Bladder microvascular endothelial cell (primary cell): ENCODE measurements at places on chromosomes 5 and 9. TPM values are rescaled to one million over a fixed set of nuclear protein-coding genes. Genes with fewer than 3 reads are reported as not detected.

The IFNA13 gene
- total RNA-seq = not detected in 2 replicates

The TMEM174 gene
- total RNA-seq = not detected in 2 replicates

The AQP3 gene
- total RNA-seq = 0.57 and 1.3 TPM in 2 replicates

The GFI1B gene
- total RNA-seq = not detected in 2 replicates

The TNFSF8 gene
- total RNA-seq = not detected in 2 replicates

The HAPLN1 gene
- total RNA-seq = under 0.01 TPM in 1 of 2 replicates, not detected in the other

The TAF1L gene
- under 0.01 TPM in 1 of 2 replicates, not detected in the other for total RNA-seq

The ADAMTS13 gene
- total RNA-seq = 0.49 and 3.0 TPM in 2 replicates

The PCDHGB1 gene
- total RNA-seq = 0.65 and 2.8 TPM in 2 replicates

The CDK5RAP2 gene
- total RNA-seq = 17.8 and 38.7 TPM in 2 replicates

The TMC1 gene
- total RNA-seq = 1.3 and 2.4 TPM in 2 replicates

The ECSCR gene
- total RNA-seq = 281 and 350 TPM in 2 replicates

The HAVCR1 gene
- total RNA-seq = not detected in 2 replicates

The P4HA2 gene
- total RNA-seq = 45.5 and 104 TPM in 2 replicates

The SLCO6A1 gene
- total RNA-seq = not detected in 2 replicates

The C5orf63 gene
- 1.6 and 3.2 TPM in 2 replicates for total RNA-seq

The TMEM215 gene
- total RNA-seq = not detected in 2 replicates

The KLHL9 gene
- 22.5 and 41.5 TPM in 2 replicates for total RNA-seq

The GHR gene
- 0.97 and 9.4 TPM in 2 replicates for total RNA-seq

The HACD4 gene
- 0.44 and 1.8 TPM in 2 replicates for total RNA-seq

The INSL6 gene
- 0.13 TPM in 1 of 2 replicates, not detected in the other for total RNA-seq

The TSLP gene
- under 0.01 and 0.06 TPM in 2 replicates for total RNA-seq
